ENCODE measurements at places on chromosomes 3 and 15.

DNA sequence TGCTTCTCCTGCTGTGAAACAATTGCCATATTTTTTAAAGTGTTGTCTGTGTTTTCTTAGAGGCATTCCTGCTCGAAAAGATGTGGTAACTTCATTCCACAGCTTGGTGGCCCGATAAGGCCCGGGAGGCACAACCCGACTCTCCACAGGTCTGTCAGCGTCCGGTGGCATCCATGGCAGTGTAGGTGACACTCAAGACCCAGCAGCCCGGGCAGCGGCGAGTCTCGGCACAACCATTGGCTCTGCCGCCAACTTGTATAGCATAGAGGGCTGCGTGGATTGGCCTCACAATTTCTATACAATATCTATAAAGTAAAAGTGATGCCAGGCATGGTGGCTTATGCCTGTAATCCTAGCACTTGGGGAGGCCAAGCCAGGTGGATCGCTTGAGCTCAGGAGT, 262.3 kb upstream of the CHRNA7 start:
- no peak for DNase-seq

- DNase-seq, result peak; percentile 37
These were observed 68.5 kb downstream of the WWTR1 start for GRCh38 chr3:149589332-149589731.

DNA sequence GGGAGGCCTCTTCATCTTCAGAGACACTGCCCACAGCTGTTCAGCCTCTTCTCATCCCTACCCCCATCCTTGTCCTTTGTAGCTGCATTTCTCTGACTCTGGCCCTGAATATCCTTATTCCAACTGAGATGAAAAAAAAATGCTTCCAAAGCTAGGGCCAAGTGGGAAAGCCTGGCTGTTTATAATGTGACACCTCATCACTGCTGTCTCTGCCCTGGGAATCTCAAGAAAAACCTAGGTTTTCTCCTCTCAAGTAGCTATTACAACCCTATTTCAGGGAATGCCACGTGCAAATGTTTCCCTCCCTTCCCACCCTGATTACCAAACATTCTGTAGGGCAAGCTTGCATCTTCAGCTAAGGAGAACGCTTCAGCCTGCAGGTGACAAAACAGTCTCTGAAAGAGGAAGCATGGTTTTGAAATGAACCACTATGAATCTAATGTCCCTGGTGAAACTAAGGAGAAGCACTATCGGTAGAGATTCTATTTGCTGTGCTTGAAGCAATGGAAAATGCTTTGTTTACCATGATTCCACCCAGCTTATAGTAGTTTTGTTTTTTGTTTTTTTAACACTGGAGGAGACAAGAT, 65.4 kb downstream of the USF3 start:
- DNase-seq, result peak; percentile 53

DNA sequence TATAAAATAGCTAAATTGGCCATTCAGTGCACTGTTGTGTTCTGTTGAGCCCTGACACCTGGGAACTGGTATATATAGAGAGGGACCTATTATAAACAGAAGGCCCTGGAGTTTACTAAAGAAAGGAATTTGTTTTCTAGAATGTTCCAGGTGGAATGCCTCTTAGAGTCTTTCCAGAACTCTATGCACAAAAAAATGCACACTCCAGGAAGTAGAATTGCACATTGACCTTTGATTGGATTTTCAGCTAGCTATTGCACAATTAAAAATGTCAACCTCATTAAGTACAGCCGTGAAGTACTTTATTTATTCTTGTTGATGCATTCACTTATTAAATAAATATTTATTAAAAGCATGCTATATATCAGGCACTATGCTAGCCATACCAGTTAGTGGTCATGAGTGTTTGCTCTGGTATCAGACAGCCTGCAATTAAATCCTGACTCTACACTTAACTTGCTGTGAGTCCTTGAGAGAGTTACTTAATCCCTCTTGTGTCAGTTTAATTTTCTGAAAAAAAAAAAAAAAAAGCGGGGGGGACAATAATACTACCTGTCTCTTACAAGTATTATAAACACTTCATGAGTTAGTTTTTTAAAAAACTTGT, 40.8 kb downstream of the NDUFB4 start:
- DNase-seq, result no peak

DNA sequence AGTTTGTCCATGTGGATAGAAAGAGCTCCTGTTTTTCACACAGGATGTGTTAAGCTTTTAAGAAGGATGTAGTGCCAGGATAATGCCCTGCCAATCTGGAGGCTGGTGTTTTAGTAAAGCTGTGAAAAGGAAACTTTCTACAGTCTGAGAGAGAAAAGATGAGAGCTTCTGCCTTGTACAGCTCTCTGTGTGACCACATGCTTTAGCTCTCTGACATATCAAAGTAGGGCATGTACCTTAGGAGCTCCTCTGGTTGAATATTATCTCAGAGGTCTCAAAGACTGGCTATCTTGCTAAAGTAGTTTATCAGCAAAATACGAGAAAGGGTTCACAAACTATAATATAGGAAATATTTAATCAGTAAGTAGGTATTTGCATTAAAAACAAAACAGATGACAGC, 30.4 kb downstream of the CDIN1 start:
- DNase-seq, result no peak

GRCh38 chr3:48492461-48493202, 11.3 kb downstream of the SHISA5 start:
- peak; percentile 62 for DNase-seq

- DNase-seq, result no peak
These were observed 82.1 kb downstream of the IL5RA start for GRCh38 chr3:3027976-3028567.

DNA sequence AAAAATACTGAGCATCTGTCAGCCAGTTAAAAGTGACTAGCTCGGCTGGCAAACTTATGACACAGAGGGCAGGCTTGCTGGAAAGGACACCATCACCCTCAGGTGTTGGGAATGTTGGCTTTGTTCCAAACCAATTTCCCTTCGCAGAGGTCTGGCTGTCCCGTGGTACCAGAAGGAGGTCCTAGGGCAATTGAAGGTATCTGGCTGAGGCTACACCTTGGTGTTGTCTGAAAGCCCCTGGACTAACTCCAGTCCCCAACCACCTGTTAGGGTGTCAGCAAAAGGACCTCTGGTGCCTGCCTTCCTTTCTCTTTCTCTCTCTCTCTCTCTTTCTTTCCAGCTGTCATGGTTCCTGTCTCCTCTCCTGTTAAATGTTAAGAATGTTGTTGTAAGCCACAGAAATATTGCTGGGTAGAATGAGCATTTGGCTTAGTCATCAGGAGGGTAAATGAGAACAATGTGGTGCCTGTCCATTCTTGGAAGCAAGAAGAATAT, 12.5 kb downstream of the PRR20G start:
- DNase-seq, result no peak

- DNase-seq, result no peak
These were observed 138.4 kb upstream of the TBL1XR1 start for GRCh38 chr3:177335728-177336127.

DNA sequence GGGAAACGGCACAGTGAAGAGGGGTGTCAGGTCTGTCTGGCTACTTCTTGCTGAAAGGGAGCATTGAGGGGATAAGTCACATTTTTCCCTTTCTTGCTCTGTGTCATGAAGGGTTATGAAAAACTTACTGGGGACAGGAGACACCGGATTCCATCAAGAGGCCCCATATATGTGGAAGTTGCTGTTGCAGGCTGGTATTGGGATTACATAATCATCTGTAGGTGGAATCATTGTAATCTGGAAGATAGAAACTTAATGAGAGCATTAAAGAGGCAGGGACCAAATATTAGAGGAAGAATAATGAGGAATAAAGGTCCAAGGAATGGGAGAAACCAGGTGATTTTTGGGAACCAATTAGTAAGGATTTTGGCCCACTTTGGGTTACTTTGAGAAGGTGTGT, 4.2 kb upstream of the TCAIM start:
- DNase-seq, result peak; percentile 55

GRCh38 chr15:58985443-58985842, 2.0 kb upstream of the RNF111 start:
- no peak for DNase-seq

GRCh38 chr3:98761643-98762229, 1.4 kb upstream of the ST3GAL6 start:
- peak; percentile 56 for DNase-seq

DNA sequence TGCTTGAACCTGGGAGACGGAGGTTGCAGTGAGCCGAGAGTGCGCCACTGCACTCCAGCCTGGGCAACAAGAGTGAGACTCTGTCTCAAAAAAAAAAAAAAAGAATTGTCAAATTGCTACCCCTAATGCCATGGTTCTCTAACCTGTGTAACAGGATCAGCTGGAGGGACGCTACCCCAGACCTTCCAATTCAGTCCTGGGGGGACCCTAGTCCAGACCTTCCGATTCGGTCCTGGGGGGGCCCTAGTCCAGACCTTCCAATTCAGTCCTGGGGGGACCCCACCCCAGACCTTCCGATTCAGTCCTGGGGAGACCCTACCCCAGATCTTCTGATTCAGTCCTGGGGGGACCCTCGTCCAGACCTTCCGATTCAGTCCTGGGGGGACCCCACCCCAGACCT, 29.8 kb upstream of the MUC20 start:
- DNase-seq, result no peak

GRCh38 chr3:110650741-110651140, 420.9 kb upstream of the NECTIN3 start:
- DNase-seq, result no peak

GRCh38 chr15:63655683-63656372, 58.6 kb downstream of the FBXL22 start:
- no peak for DNase-seq

- no peak for DNase-seq
These were observed 18.3 kb downstream of the SHC4 start for GRCh38 chr15:48945386-48945785.

DNA sequence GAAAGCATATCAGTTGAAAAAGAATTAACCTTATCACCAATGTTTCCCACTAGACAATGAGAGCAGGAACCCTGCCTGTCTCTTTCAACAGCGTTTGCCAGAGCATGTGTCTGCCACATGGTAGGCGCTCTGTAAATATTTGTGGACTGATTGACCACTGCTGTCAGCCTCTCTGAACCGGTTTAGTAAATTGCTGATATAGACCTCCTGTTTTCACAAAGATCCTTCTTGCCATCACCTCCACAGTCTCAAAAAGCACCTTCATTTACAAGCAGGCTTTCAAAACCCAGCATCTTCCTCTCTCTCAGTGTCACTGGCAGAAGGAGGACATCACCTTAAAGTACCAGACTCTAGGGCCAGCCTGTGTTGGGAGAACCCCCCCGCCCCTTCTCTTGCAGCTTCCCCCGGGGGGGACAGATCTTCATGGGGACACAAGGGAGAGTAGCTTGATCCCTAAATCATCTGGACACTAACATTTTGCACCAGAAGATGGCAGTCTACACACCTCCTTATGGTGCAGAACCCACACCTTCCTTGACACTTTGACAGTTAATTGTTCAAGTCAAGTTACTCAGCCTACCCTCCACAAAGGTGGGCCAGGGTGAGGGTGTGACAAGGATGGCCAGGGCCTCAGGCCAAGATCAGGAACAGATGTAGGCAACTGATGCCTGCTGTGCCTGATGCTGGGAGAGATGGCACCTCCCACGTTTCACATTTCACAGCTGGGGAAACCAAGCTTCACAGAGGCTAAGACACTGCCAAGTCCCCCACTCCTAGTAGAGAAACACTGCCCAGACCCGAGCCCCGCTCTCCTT, 37.8 kb upstream of the USP3 start:
- DNase-seq, result peak; percentile 83

GRCh38 chr3:181847276-181847675, 135.6 kb downstream of the SOX2 start:
- no peak for DNase-seq

DNA sequence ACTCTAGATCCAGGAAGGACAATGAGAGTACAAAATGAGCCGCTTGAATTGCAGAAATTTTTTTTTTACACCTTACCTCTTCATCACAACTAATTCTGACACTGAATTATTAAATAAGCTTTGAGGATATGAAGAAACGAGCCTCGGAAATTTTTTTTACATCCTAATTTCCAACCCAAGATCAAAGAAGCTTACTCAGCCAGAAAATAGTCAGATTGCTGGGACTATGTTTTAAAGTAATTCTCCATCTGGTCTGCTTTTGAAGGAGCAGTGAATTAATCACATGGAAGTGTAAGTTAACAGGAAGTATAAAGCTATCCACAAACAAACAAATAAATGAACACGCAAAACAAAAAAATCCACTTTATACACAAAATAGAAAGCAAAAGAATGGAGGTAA, 437.0 kb upstream of the KCNMB2 start:
- no peak for DNase-seq

- no peak for DNase-seq
These were observed 67.5 kb downstream of the TMEM44 start for GRCh38 chr3:194565597-194566190.
